SK-N-SH (cell line): ENCODE measurements at places on chromosomes 7 and 10. TPM values are rescaled to one million over a fixed set of nuclear protein-coding genes. Genes with fewer than 3 reads are reported as not detected.

DNA sequence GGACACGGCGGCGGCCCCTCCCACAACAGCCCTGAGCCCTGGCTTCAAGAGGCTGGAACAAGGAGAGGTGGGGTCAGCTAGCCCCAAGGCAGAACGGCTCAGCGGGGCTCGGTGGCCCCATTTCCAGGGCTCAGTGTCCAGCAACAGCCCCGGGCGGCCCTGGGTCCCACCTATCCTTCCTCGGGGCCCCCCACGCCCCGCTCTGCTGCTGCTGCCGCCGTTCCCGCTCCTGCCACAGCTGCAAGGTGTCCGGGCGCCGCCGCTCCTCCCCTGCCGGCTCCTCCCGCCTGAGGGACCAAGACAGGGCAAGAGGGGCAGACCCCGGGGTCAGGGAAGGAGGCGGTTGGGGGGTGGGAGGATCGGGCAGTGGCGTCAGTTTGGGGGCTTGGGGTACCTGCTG, 3.4 kb upstream of the SAP25 start:
- DNase-seq: peak; percentile 32

GRCh38 chr7:98148607-98149006, 41.9 kb downstream of the LMTK2 start:
- DNase-seq: no peak

DNA sequence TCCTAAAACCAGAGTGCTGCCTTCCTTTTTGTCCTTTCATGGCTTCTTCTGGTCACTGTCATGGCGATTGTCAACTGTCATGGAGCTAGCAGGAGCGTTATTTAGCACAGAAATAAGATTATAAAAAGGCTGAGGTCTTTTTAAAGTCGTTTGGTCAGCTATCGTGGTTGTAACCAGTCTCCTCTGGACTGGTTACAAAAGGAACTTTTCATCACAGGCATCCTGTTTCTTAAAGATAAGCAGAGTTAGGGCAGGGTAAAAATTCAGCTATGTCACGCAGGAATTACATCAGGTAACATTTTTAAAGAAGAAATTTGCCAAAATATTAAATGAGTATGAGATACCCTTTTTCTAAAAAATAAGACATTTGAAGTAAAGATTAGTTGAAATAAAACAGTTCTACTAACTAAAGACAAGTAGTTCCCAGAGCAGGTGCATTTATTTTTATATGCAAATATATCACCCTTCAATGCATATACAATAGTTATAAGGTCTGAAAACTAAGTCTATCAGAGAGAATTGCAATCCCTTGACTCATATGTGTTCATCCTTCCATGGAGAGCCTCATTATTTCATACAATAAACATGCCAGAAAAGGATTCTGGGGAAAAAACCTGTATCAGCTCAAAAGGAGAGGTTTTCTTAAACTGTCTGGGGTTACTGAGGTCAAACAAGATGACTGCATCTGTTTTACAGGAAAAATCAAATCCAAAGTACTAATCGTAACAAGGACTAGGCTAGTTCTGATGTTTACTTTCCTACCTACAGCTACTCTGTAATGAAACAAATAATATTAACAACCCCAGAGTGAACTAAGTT, 20.9 kb downstream of the FAM24A start:
- DNase-seq: no peak

DNA sequence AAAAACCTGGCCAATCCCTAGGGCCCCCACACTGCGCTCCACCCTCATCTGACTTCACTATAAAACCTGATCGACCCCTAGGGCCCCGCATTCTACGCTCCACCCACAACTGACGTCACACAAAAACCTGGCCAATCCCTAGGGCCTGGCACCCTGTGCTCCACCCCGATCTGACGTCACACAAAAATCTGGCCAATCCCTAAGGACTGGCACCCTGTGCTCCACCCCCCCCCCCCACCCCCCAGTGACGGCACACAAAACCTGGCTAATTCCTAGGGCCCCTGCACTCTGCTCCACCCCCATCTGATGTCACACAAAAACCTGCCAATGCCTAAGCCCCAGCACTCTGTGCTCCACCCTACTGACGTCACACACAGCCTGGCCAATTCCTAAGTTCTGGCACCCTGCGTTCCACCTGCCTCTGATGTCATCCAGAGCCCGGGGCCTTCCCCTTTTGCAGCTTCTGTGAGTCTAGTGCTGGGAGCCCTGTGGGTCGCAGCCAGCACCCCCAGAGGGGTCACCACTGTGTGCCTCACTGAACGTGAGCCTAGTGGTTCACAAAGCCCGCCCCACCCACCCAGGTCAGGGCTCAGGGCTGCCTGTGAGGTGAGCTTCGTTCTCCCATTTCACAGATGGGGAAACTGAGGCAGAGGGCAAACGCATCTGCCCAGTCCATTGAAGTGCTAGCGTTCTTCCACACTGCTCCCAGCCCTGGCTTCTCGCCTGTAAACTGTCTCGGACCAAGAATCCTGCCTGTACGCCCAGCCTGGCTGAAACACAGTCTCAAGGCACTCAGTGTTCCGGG, 40.6 kb downstream of the MICALL2 start:
- DNase-seq: peak; percentile 78

DNA sequence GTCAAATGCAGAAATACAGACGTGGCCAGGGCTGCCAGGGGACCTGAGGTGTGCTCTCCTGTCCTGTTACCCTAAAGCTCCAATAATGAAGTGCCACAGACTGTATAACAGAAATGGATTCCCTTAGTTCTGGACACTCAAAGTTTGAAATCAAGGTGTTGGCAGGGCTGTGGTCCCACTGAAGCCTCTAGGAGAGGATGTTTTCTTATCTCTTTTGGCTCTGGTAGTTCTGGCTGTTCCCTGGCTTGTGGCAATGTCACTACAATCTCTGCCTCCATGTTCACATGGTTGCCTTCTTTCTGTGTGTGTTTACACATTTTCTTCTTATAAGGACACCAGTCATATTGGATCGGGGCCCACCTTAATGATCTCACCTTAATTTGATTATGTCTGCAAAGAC, 15.3 kb upstream of the EEPD1 start:
- no peak for DNase-seq

Gene INMT
- not detected in 2 replicates for polyA plus RNA-seq
